ENCODE measurements at places on chromosomes 13 and 19.

DNA sequence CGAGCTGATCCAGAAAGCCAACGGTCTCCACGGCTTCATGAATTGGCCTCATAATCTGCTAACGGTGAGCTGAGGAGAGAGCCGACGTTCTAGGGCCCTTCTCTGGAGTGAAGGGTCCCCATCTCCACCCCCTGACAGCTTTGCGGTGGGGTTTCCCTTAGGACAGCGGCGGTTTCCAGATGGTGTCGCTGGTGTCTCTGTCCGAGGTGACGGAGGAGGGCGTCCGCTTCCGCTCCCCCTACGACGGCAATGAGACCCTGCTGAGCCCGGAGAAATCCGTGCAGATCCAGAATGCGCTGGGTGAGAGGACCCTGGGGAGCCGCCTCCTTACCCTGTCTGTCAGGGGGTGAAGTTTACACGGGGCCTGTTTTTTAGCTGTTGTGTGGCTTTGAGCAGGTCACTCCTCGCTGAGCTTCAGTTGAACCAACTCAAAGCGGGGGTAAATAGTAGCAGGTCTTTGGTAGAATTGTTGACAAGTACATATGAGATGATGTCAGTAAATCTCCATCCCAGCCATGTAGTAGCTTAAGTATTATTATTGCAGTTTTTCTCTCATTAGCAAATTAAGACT, 801 bp downstream of the QTRT1 start:
- peak overlapping the region; percentile 87 for H3K4me3 ChIP-seq
- DNase-seq: no peak
- no peaks in the 10 kb centered on the region for H3K36me3 ChIP-seq
- H3K4me1 ChIP-seq: no peaks in the 10 kb centered on the region
- H3K27ac ChIP-seq: peak overlapping the region; percentile 73

DNA sequence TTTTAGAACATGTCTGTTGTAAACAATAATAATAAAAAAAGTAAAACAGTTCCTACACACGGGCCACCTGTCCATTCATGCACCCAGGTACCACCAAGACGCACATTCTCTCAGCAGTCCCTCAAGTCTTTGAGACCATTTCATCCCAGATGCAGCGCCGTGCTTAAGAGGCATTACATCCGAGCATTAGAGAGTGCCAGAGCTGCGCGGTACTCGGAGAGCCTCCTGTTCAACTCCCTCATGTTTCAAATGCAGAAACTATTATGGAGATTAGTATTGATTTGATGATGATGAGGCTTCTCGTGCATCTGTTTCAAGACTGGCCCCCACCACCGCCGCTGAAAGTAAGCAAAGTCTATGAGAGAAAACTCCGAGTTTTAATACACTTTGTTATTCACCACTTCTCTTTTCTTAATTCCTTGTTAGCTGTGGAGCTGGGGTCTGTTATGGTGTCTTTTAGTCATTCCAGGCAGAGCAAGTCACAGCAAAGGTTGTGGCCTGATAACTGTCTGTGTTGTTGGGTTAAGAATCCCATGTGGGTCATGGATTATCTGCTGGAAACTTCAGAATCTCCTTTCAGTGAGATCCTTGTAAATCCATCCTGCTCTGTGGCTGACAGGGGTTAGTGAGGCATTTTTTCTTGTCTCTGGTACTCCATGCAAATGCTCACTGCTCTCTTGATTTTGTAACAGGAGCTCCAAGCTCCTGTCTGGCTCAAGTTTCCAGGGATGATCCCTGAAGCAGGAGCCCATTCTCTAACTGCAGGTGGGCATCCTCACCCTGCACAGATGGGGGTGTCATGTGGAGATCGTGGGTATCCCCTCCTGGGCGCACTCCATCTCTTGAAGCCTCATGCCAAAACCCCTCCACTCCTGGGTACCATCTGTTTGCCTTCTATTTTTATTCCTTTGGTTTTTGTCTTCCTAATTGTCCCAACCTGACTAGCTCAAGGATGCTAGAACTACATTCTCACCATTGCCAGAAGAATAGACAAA, 74.9 kb upstream of the MTIF3 start:
- H3K27ac ChIP-seq: no peak overlapping the region
- no peak for DNase-seq

DNA sequence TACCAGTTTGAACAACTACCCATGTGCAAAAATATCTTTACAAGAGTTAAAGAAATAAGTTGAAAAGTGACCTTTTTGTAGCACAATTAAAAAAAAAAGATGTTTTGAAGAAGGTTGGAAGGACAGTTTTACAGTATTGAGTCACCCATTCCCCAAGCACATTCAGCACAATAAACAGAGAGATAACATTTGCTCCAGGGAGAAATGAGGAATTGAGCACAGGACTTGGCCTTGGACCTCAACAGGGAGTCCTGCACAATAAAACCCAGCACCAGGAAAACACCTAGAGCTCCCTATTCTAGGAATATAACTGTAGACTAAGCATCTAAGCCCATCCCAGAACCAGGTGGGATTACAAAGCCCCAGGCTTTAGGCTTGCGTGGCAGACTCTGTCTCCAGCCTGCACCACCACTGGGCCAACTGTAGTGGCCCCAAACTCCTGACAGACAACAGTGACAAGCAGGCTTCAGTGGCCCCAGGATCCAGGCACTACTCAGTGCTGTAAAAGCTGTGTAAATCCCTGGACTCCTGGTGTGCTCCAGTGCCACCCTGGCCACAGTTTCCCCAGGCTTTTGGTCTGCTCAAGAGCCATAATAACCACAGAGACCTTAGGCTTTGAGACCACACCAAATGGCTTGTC, 857.2 kb downstream of the SLITRK1 start:
- H3K27ac ChIP-seq: no peak overlapping the region
- H3K27me3 ChIP-seq: no peaks in the 10 kb centered on the region
- no peak overlapping the region for H3K4me3 ChIP-seq
- H3K4me1 ChIP-seq: no peaks in the 10 kb centered on the region

DNA sequence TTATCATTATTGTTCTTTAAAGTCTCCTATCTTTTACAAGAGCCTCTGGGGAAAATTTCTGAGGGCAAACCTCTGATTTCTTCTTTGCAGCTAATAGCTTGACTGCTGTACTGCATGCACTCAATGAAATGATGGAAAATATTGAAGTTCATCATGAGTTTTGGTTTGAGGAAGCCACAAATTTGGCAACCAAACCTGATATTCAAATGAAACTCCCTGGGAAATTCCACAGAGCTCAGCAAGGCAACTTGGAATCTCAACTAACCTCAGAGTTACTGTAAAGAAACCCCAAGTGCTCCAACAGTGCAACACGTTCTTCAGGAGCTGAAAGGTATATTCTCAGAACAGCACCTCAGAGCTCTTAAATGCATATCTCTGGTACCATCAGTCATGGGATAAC, 14.2 kb upstream of the RNF6 start:
- H3K4me1 ChIP-seq: no peaks in the 10 kb centered on the region
- no peak for DNase-seq
- no peaks in the 10 kb centered on the region for H3K27me3 ChIP-seq
- no peak overlapping the region for H3K27ac ChIP-seq
- no peaks in the 10 kb centered on the region for H3K36me3 ChIP-seq

DNA sequence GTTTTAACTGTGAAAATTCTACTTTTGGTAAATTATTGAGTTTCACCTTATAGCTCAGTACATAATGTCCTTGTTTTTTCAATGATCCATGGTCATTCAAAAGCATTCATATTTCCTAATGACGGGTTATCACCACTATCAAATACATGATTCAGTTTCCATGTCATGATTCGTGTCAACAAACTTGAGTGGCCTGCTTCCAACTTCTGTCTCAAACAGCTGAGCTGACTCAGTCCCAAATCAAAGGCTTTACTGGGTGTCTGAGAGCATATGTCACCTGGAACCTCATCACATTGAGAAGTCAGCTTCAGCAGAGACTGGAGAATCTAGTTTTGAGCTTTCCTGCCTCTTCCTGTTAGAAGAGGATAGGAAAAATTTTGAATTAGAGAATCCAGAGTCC, 40.3 kb upstream of the SGCG start:
- no peaks in the 10 kb centered on the region for H3K36me3 ChIP-seq
- no peak overlapping the region for H3K4me3 ChIP-seq
- no peaks in the 10 kb centered on the region for H3K4me1 ChIP-seq
- H3K27ac ChIP-seq: no peak overlapping the region

All from GM12878 (cell line).